ENCODE measurements at places on chromosomes 11 and 22. TPM values are rescaled to one million over a fixed set of nuclear protein-coding genes. Genes with fewer than 3 reads are reported as not detected.

Gene AQP11
- total RNA-seq: 0.23 TPM

Gene ZP1
- total RNA-seq: not detected

Gene SLC17A6
- total RNA-seq: not detected

Gene CHRDL2
- total RNA-seq: not detected

Gene SSTR3
- not detected for total RNA-seq

Gene PLEKHB1
- not detected for total RNA-seq
